ENCODE measurements at places on chromosomes 5 and 9. TPM values are rescaled to one million over a fixed set of nuclear protein-coding genes. Genes with fewer than 3 reads are reported as not detected.

KCNV2 gene
- total RNA-seq, result not detected

GABRA6 gene
- not detected for total RNA-seq

FOXD4 gene
- total RNA-seq, result 0.32 TPM

ADAMTS16 gene
- 0.68 TPM for total RNA-seq

SLC25A2 gene
- 1.8 TPM for total RNA-seq
